Esophagus squamous epithelium (tissue), 5 donors: ENCODE measurements at places on chromosomes 4 and X. TPM values are rescaled to one million over a fixed set of nuclear protein-coding genes. Genes with fewer than 3 reads are reported as not detected.

GRCh38 chr4:145528601-145529000 lies 46.9 kb downstream of the SMAD1 start:
- no peaks in the 10 kb centered on the region for H3K27me3 ChIP-seq
- H3K27ac ChIP-seq = no peak overlapping the region
- no peak overlapping the region for H3K4me3 ChIP-seq
- DNase-seq = no peak

DNA sequence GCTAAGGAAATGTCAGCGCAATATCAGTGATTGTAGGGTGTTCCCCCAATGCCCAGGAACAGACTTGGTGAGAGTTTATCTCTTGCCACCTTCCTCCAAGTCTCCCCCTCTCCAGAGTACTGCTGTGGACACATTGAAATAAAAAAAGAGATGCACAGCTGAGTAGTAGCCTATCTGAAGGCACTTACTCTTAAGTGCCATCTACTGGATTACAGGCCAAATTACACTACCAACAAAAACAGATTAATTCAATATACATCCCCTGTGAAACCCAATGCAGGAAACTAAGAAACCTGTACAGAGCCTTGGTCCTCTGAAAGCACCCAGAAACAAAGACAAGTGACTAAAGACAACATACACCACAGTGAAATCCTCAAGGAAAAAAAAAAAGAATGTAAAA lies 460.3 kb downstream of the ZIC3 start:
- DNase-seq = no peak
- H3K4me3 ChIP-seq = no peak overlapping the region
- no peaks in the 10 kb centered on the region for H3K4me1 ChIP-seq
- no peaks in the 10 kb centered on the region for H3K36me3 ChIP-seq

DNA sequence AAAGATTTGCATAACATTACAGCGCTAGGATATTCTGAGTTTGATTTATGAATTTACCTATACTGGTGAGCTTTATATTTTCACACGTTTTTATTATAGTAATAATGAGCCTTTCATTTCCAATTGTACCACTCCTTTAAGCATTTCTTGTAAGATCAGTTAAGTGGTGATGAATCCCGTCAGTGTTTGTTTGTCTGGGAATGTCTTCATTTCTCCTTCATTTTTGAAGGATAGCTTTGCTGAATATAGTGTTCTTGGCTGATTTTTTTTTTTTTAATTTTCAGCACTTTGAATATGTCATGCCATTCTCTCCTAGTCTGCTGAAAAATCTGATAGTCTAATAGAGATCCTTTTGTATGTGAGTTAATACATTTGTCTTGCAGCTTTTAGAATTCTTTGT lies 70.1 kb downstream of the IL15 start:
- H3K4me1 ChIP-seq = no peaks in the 10 kb centered on the region
- DNase-seq = no peak
- no peak overlapping the region for H3K27ac ChIP-seq
- H3K27me3 ChIP-seq = no peaks in the 10 kb centered on the region

DNA sequence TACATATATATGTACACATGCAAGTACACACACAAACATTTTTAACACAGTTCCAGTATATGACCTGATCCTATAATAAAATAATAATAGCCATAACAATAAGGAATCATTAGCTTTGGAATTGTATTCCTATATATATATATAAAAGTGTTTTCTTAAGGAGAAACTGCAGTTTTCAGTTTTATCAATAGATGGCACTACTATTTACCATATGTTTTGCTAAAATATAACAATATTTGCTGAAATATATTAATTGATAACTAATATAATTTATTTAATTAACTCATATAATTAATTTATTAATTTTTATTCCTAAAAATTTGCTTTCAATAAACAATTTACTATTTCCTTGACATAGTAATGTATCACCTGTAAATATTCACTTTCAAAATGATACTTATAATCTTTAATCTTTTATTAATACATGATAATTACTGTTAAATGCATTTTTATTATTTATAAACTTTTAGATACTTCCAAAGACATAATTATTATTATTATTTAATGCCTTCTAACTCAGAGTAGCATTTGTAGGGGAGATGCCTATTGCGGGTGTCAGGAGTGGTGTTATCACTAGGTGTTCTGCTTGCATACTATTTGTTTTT lies 599.5 kb downstream of the FSTL5 start:
- H3K27ac ChIP-seq = no peak overlapping the region
- no peak overlapping the region for H3K4me3 ChIP-seq
- no peaks in the 10 kb centered on the region for H3K27me3 ChIP-seq
- DNase-seq = no peak

GRCh38 chr4:34293459-34293858 lies 1950.9 kb downstream of the ARAP2 start:
- no peaks in the 10 kb centered on the region for H3K27me3 ChIP-seq
- no peak overlapping the region for H3K27ac ChIP-seq
- H3K36me3 ChIP-seq = no peaks in the 10 kb centered on the region
- DNase-seq = no peak

DNA sequence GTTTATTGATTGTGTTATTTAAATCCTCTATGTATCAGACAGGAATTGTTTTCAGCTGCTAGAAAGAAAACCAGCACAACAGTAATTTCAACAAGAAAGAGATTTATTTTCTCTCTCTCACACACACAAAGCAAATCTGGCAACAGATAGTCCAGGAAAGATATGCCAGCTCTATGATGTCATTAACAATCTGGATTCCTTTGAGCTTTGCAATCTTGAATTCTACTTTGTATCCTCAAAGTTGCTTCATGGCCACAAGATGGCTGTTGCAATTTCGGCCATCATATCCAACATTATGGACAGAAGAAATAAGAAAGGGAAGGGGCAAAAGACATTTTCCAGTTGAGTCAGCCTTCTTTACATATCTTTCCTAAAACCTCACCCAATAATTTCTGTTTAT lies 19.8 kb upstream of the FMR1 start:
- H3K4me1 ChIP-seq = no peaks in the 10 kb centered on the region
- no peaks in the 10 kb centered on the region for H3K27me3 ChIP-seq
- no peak overlapping the region for H3K4me3 ChIP-seq
- no peaks in the 10 kb centered on the region for H3K36me3 ChIP-seq

The UGT2B11 gene
- total RNA-seq = not detected

GRCh38 chrX:108224218-108224617 lies 132.6 kb downstream of the ATG4A start:
- H3K27ac ChIP-seq = peak overlapping the region; percentile 4
- no peak overlapping the region for H3K4me3 ChIP-seq
- no peaks in the 10 kb centered on the region for H3K27me3 ChIP-seq
- H3K36me3 ChIP-seq = no peaks in the 10 kb centered on the region
- no peaks in the 10 kb centered on the region for H3K4me1 ChIP-seq

GRCh38 chrX:69551421-69552009 lies 47.4 kb downstream of the NALF2 start:
- no peak for DNase-seq
- no peaks in the 10 kb centered on the region for H3K4me1 ChIP-seq
- no peak overlapping the region for H3K27ac ChIP-seq
- no peak overlapping the region for H3K4me3 ChIP-seq
- no peaks in the 10 kb centered on the region for H3K36me3 ChIP-seq

DNA sequence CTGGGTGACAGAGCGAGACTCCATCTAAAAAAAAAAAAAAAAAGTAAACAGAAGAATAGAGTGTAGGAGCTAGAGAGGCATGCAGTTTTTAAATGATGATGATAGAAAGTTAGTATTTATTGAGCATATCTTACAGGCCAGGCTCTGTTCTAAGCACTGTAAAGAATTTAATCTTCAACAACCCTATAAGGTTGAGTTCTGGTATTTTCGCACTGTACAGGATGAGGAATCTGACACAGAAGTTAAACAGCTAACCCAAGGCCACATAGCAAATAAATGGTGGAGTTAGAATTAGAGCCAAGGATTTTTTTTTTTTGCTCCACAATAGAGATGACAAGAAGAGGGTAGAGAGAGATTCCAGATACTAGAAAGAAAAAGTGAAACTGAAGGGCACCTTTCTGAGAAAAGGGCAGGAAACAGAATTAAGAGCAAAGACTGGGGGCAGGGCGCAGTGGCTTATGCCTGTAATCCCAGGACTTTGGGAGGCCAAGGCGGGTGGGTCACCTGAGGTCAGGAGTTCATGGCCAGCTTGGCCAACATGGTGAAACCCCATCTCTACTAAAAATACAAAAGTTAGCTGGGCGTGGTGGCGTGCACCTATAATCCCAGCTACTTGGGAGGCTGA lies 56.1 kb downstream of the KLHL5 start:
- H3K27ac ChIP-seq = no peak overlapping the region
- no peaks in the 10 kb centered on the region for H3K36me3 ChIP-seq
- no peaks in the 10 kb centered on the region for H3K4me1 ChIP-seq
- H3K27me3 ChIP-seq = no peaks in the 10 kb centered on the region

DNA sequence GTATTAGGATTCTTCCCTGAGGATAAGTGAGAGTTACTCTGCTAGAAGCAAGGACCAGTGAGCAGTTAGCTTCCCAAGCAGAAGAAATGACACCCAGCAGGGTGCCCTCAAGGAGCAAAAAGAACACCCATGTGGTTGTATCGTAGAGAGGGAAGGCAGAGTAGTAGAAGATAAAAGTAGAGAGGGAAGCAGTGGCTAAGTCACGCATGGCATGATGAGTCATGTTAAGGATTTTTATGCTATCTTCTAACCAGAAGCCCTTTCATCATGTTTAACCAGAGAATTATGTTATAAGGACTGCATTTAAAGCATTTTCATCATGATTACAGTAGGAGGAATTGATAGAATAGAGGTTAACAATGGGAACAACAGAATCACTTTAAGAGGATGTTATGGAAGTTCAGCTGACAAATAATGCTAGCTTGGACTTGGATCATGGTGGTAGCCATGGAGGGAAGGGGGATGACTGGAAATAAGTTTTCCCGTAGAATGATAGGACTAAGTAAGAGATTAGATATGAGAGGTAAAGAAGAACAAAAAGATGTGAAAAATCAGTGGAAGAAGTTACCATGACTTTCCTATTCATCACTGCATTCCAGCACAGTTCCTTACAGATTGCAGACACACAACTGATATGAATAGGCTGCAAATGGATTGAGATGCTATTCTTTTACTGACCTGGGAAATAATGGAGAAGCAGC lies 383.5 kb upstream of the INTU start:
- no peaks in the 10 kb centered on the region for H3K27me3 ChIP-seq
- H3K27ac ChIP-seq = no peak overlapping the region
- H3K36me3 ChIP-seq = no peaks in the 10 kb centered on the region
- no peak for DNase-seq
- H3K4me3 ChIP-seq = no peak overlapping the region

GRCh38 chr4:153022241-153022715 lies 86.2 kb downstream of the FHDC1 start:
- no peak for DNase-seq
- no peaks in the 10 kb centered on the region for H3K36me3 ChIP-seq
- H3K4me1 ChIP-seq = peaks cover 34% of the 10 kb centered on the region
- no peak overlapping the region for H3K4me3 ChIP-seq

- H3K27me3 ChIP-seq = no peaks in the 10 kb centered on the region
- H3K4me1 ChIP-seq = no peaks in the 10 kb centered on the region
- H3K4me3 ChIP-seq = no peak overlapping the region
These were observed 1826.3 kb upstream of the IGFBP7 start for GRCh38 chr4:58936436-58936835.

The ARR3 gene
- not detected for total RNA-seq

DNA sequence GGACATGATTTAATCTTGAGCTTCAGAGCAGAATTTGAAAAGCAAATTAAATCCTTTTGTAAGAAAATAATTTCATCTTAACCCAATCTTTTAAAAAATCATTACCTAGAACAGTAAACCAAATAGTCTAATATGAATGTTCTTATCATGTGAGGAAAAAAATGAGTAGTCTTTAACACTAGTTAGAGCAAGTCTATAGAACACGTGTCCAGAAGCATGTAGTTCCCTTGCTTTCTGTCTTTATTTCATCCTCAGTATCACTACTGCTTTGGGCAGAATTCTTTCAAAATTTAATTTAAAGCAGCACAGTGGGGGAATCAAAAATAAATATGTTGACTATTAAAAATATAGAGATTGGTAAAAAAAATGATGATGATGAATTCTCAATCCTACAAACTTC lies 2.1 kb downstream of the RBM47 start:
- no peaks in the 10 kb centered on the region for H3K27me3 ChIP-seq
- H3K4me1 ChIP-seq = peaks cover 21% of the 10 kb centered on the region
- H3K36me3 ChIP-seq = no peaks in the 10 kb centered on the region
- no peak for DNase-seq
- peak overlapping the region; percentile 99 for H3K27ac ChIP-seq

The DMRTC1 gene
- not detected for total RNA-seq

The NOCT gene
- total RNA-seq = 5.0 TPM

The NXF3 gene
- total RNA-seq = 0.38 TPM

The MSANTD1 gene
- total RNA-seq = 0.15 TPM

DNA sequence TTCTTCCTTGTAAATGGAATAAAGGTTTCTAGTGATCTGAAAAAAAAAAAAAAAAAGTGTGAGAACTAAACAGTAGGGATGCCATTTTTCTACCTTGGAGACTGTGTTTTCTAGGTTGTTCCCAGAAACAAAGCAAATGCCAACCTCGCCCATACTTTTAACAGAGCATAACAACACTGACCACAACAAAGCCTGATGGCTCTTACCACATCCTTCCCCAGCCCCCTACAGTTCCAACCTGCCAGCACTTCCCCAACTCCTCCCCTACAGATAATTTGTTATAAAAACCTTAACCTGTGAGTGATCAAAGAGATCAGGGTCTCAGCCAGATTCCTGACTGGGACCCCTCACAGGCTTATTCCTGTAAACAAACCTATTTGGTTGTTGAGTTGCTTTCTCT lies 940.0 kb downstream of the SH3BGRL start:
- H3K4me1 ChIP-seq = no peaks in the 10 kb centered on the region
- DNase-seq = no peak
- no peaks in the 10 kb centered on the region for H3K36me3 ChIP-seq
- H3K27ac ChIP-seq = no peak overlapping the region
- no peak overlapping the region for H3K4me3 ChIP-seq

- H3K4me1 ChIP-seq = no peaks in the 10 kb centered on the region
- no peak for DNase-seq
- H3K4me3 ChIP-seq = no peak overlapping the region
- no peaks in the 10 kb centered on the region for H3K27me3 ChIP-seq
These were observed 6.8 kb upstream of the CXorf66 start for GRCh38 chrX:139972113-139972512.

The FATE1 gene
- not detected for total RNA-seq

GRCh38 chr4:159722052-159722451 lies 619.2 kb downstream of the RAPGEF2 start:
- no peaks in the 10 kb centered on the region for H3K4me1 ChIP-seq
- H3K4me3 ChIP-seq = no peak overlapping the region
- no peak overlapping the region for H3K27ac ChIP-seq
- no peaks in the 10 kb centered on the region for H3K36me3 ChIP-seq
- DNase-seq = no peak
- H3K27me3 ChIP-seq = no peaks in the 10 kb centered on the region

GRCh38 chrX:150627957-150628356 lies 59.5 kb downstream of the MTM1 start:
- H3K4me1 ChIP-seq = no peaks in the 10 kb centered on the region
- H3K4me3 ChIP-seq = no peak overlapping the region
- H3K36me3 ChIP-seq = no peaks in the 10 kb centered on the region
- no peak for DNase-seq
- H3K27me3 ChIP-seq = no peaks in the 10 kb centered on the region

DNA sequence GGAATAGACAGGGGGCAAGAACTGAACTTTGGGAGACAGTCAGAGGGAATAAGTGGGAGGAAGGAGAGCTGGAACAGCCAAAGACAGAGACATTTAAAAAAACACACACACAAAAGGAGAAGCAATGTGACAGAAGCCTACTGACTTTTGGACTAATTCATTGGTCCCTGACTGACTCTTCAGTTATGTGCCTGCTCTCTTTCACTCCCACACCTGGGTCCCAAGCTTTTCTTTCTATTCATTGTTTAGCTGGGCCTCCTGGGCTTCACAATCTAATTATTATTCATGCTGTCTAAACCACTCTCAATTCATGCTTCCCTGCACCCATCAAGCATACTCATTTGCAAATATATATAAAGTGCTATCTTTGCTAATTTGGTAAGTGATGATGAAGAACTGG lies 139.2 kb upstream of the IRS4 start:
- no peaks in the 10 kb centered on the region for H3K4me1 ChIP-seq
- no peak for DNase-seq
- no peaks in the 10 kb centered on the region for H3K36me3 ChIP-seq
- H3K4me3 ChIP-seq = no peak overlapping the region
